ENCODE measurements at places on chromosomes 5 and 9.
A peak's percentile ranks its signal among the peaks of the same experiment; 100 is the strongest.

DNA sequence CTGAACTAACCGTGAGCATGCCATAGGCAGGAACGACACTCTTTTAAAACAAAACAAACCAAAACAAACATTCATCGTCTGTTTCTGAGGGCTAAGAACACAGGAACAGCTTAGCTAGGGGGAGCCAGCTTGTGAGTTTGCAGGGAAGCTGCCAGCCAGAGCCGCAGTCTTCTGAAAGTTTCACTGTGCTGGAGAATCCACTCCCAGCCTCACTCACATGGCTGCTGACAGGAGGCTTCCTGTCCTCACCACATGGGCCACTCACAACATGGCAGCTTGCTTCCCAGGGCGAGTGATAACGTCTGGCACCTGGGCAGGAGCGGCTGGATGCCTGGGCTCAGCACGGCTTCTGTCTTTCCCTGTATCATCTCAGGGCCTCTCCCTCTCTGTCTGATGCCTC lies 275.2 kb downstream of the MSX2 start:
- no peak for DNase-seq

DNA sequence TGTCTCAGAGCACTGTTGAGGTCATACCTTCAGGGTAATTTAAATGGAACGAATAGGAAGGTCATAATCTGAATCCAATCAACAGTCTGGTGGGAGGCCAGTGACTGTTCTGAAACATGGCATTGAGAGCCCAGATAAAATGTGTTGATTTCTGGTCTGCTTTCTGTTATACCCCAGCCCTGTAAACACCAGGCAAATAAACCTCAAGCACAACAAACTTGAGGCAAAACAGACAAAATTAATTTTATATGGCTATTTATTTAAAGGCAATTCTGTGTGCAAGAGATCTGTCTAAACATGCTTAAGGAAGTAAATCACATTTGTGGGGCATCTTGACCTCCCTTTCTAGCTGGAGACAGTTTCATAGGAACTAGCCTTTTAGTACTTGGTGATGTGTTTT lies 140.9 kb upstream of the SPEF2 start:
- DNase-seq = no peak

DNA sequence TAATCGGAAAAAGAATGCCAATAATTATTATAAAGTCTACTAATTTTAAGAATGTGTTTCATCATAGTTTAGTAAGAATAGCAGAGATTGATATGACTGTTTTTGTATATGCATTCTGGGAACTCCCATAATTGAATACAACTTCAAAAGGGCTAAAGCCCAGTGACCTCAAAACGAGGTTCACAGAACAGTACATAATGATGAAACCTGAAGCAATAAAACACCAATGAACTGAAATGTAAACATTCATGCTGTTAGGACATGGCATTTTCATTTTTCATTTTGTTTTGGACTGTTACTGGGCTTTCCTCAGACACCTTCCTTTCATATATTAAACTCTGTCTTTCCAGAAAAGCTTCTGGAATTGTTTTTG lies 684 bp upstream of the JMY start:
- no peak for DNase-seq

- DNase-seq = no peak
These were observed 203.3 kb downstream of the ADAMTS12 start for GRCh38 chr5:33688526-33688925.

DNA sequence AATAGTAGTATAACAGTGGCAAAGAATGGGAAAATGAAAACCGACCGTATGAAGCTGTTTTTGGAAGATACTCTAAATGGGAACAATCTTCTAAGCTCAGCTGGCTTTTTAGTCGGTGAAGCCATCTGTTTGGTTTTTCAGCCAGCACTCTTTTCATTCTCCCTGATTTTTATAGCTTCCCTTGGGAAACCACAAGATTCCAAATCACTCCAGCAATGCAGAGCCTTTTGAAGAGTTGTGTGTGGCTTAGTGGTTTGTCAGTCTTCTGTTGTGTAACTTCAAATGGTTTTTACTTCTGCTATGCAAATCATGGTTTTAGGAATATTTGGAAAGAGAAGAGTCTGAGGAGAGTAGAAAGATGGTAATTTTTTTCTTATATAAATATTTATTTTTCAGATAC lies 180.7 kb downstream of the KDM4C start:
- peak; percentile 77 for DNase-seq

DNA sequence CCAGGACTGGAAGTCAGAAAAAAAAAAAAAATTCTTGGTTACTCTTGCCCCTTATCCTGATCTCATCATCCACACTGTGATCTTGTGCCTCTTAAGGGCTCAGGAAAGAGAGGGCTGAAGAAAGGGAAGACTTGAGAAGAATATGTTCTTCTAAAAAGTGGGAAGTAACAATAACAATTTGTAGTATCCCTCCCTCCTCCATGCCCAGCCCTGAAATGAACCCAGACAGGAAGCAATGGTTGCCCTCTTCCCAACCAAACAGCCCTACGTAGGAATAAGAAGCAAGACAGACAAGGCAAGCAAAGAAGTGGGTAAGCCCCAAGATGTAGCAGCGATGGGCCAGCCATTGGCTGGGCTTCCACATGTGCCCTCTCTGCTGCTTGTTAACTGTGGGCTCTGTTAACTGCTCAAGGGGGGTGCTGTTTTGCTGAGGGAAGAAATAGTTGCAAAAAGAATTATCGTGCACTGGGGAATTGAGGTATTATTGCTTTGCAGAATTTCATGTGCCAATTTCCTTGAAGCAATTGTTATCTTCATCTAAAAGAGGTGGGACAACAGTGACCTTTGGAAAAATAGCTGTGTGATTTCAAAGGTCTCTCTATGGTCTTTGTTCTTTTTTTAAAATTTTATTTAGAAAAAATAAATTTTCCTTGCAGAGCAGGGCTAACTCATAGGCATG lies 146.6 kb upstream of the PCA3 start:
- DNase-seq = no peak

DNA sequence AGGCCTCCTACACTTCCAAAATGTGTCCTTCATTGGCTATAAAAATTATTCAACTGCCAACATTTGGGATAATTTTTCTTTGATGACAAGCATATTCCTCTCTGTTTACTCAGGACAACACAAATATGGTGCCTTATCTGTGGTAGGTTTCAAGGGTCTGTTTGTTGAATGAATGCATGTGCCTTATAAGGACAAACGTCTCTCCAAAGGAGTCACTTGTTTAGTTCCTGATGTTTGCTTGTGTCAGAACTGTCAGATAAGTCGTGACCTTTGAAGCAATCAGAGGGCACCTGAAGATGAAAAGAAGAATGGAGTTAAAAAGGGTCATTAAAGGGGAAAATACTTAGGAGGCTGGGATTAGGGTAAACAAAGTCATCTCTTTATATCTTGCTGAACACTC lies 3.6 kb upstream of the OR1J2 start:
- no peak for DNase-seq

GRCh38 chr5:106545325-106545724 lies 1125.4 kb downstream of the EFNA5 start:
- no peak for DNase-seq

- DNase-seq = no peak
These were observed 14.2 kb downstream of the RIC1 start for GRCh38 chr9:5643005-5643624.

DNA sequence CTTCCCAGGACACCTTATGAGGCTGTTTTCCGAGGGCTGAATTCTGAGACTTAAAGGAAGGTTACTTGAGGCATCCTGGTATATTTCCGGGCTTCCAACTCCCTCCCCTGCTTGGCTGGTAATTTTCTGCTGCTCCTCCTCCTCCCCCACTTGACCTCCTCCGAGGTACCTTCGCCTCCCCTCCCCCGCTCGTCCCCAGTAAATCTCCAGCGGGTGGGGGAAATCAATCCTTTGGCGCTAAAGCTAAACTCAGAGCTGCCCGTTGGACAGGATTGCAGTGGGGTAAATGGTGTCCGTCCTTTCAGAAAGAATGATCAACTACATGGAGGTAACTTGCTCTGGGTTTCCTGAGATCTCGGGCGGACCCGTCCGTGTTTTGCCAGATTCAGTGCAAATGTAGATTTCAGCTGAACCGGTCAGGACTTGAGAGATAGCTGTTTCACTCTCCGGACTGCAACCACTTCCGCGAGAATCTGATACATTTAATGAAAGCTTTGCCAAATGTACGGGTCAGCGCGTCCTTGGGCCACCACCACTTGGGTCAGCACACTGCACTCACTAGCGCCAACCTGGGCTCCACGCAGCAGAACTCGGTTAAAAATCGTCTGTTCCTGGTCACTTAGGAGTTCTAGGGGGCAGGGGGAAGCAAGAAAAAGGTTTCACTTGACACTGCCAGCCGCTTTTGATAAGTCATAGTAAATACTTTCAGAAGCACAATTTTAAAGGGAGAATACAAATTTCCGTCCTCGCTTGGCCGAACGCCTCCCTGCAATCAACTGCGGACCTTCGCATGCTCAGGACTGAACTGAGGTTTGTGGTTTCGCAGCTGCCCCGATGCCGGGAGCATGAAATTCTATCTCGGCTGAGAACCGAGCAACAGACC lies 4.6 kb upstream of the ISL1 start:
- DNase-seq = no peak

DNA sequence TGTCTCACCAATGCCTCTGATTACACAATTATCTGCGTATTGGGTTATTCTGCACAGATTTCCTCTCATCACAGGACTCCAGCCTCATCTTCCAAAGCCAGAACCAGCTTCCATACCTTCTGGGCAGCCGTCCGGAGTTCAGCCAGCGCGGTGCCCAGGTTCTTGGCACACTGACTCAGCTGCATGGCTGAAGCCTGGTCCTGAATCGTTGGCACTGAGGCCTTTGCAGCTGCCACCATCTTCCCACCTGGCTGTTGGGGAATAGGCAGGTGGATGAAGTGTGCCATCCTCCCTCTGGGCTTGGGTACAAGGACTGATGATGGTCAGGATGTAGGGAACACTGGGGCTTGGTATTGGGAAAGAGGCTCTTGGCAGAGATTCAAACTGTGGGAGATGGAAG lies 17.9 kb downstream of the TLN1 start:
- DNase-seq = no peak

- DNase-seq = peak; percentile 1
These were observed 133.1 kb downstream of the ATPSCKMT start for GRCh38 chr5:10116594-10116993.

DNA sequence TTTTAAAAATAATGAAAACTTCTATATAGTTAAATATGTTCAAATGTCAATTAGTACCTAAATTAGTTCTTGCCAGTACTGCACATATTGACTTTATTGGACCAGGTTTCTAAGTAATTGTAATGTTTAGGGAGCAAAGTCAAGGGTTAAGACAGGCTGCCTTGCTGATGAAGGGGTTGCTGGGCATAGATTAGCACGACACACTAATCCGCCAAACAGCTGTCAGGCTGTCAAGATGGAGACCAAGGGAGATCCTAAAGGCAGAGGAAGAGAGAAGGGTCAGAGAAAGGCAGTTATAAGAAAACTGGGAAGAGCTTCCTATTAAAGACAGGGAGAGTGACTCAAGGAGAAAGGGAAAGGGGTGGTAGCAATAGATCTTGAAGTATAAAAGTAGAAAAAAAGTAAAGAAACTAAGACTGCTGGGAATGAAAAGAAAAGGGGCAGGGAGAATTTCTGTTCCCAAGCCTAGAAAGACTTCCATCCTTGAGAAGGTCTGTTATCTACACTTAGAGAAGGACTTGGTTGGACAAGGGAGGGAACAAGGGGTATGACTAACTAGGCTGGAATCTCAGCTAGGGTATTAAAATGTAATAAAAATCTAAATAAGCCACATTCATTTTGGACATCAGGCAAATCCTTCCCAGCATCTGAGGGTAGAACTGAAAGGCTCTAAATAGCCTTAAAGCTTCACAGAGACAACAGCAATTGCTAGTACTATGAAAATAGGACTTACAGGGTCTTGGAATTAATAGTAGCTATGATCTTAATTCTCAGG lies 188.7 kb downstream of the FBXL17 start:
- peak; percentile 81 for DNase-seq

DNA sequence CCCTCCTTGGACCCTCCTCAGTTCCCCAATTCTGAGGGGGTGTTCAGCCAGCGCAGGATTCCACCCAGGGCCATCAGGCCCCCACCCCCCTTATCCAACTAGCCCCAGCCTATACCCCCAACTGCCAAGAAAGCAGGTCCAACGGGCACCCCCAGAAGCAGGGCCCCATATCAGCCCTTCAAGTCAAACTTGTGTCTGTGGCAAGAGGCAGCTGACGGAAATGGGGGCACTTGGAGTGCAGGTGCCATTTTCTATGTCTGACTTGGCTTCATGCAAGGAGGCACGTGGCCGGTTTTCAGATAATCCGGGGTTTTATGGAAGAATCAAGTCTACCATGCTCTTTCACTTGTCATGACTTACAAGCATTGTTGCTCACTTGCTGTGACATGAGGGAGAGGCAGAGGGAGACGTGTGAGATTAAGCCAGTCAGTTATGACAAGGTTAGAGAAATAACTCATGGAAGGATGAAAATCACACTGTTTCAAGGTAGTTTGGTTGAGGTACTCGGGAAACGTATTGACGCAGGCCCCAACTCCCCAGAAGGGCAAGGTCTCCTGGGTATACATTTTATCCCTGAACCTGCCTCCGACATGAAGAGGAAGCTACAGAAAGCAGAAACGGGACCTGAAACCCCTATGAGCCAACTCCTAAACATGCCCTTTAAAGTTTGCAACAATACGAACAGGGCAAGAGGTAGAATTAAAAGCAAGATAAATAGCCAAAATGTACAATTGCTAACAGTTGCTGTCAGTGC lies 26.5 kb upstream of the CLPTM1L start:
- DNase-seq = no peak

GRCh38 chr9:6218099-6218502 lies 2.5 kb downstream of the IL33 start:
- DNase-seq = peak; percentile 24

DNA sequence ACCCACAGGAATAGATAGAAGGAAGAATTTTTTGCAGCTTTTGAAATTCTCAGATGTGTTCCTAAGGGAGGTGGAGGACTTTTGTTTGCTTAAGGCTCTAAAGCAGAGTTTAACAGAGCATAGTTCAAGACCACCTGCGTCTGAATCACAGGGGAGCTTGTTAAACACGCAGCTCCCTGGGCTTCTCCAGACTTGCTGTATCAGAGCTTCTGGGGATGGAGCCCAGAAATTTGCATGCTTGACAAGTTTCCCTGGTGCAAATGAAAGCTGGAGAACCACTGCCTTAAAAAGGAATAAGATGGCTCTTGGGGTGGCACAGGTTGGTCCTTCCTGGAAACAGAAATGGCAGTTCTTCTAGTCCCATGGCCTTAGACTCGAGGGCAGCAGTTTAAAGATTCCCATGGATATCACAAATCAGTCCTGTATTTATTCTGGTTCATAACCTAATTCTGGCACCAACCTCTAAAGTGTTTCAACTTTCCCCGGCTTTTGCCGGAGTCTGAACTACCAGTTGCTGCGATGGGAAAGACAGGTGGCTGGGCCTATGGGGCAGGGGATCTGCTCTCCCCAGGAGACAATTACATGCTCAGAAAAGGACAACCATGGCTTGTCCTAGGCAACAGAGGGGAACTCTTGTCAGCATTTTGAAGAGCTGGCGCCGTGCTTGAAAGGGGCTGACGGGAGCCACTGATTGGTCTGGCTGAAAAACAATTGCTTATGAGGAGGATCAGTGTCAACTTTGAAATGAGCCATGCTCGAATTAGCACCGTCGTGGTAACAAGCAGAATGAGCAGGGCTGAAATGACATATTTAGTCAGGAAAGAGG lies 599.6 kb downstream of the CCDC171 start:
- no peak for DNase-seq

All from AG20443 (cell line).